Stimulated activated naive B cell treated with anti-CD40 and anti-IgM and Interleukin-4, amounts not matched to agents 10 μg/mL and 1 μg/mL and 100 μg/mL, for 72 hours (primary cell): ENCODE measurements at places on chromosomes 12 and 14.

DNA sequence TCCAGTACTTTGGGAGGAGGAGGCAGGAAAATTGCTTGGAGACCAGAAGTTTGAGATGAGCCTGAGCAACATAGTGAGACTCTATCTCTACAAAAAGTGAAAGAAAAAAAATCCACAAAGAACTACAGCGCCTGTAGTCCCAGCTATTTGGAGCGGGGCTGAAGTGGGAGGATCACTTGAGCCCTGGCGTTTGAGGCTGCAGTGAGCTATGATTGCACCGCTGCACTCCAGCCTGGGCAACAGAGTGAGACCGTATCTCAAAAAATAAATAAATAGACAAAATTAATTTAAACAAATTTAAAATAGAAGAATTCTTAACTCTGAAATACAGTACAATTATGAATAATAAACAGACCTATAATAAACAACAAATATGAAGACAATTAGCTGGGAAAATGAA lies 40.9 kb downstream of the ATL1 start:
- no peaks in the 10 kb centered on the region for H3K4me1 ChIP-seq
- no peak overlapping the region for H3K27ac ChIP-seq
- no peaks in the 10 kb centered on the region for H3K36me3 ChIP-seq
- no peaks in the 10 kb centered on the region for H3K27me3 ChIP-seq
- H3K4me3 ChIP-seq: no peak overlapping the region

DNA sequence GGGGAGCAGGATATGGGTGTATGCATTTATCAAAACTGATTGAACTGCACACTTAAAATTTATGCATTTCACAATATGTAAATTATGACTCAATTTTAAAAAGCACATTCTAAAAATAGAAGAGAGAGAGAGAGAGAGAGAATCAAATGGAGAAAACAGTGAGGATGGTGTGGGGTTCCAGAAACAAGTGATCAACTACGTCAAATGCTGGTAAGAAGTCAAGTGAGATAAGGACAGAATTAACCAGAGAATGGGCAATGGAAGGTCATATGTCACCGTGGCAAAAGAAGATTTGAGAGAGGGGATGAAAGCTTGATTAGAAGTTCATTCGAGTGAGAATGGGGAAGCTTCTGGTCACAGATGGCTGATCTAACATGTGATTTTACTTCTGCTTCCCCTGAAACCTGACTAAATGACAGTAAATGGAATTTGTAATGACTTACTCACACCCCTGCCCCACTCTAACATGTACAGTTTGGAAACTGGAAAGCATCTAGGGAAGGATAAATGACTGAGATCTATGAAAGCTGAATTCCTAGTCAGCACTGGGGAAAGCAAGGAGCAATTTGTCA lies 276.5 kb upstream of the AMIGO2 start:
- peak overlapping the region; percentile 53 for H3K4me3 ChIP-seq
- peaks cover 50% of the 10 kb centered on the region for H3K4me1 ChIP-seq
- H3K27ac ChIP-seq: peak overlapping the region; percentile 96

DNA sequence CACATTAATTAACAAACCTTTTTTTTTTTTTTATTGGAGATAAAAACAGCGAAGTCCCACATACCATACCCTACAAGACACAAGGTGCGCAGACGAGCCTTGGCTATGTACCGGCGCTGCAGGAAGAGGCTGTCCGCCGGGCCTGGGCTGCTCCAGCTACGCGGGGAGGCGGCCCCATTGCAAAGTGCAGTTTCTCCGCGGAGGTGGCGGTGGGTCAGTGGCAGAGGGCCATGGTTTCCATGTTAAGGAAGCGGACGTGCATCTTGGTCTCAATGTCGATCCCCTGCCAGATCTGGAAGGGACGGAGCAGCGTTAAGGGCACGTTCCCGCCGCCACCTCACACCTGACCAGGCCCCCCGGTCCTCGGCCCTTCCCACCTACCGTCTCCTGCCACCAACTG lies 60.3 kb downstream of the TESC start:
- H3K4me3 ChIP-seq: no peak overlapping the region
- H3K27ac ChIP-seq: no peak overlapping the region
- DNase-seq: no peak
- H3K36me3 ChIP-seq: no peaks in the 10 kb centered on the region
- H3K4me1 ChIP-seq: no peaks in the 10 kb centered on the region
- H3K27me3 ChIP-seq: peaks cover 13% of the 10 kb centered on the region

- peaks cover 16% of the 10 kb centered on the region for H3K36me3 ChIP-seq
- H3K27me3 ChIP-seq: no peaks in the 10 kb centered on the region
- H3K4me1 ChIP-seq: peaks cover 12% of the 10 kb centered on the region
- no peak overlapping the region for H3K4me3 ChIP-seq
- no peak overlapping the region for H3K27ac ChIP-seq
- no peak for DNase-seq
Measured at GRCh38 chr12:132529906-132530305, 40.0 kb downstream of the FBRSL1 start.

DNA sequence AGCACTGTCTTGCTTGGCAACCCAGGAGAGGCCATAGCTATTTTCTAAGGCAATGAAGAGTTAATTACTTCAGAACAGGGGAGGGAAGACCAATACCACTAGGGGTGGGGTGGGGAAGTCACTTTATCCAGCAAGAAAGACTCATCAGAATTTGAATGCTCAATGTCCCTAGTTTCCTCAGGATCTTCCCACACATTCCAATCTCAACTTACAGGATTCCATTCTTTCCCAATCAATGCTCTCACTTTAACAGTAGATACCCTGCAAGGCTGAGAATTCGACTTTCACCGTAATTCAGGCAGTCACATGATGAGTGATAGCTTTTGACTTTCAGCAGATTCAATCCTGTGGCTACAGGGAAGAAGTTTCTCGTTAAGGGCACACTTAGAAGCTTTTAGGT lies 526.6 kb upstream of the SEL1L start:
- H3K4me3 ChIP-seq: no peak overlapping the region
- no peak for DNase-seq
- H3K36me3 ChIP-seq: no peaks in the 10 kb centered on the region
- H3K27me3 ChIP-seq: no peaks in the 10 kb centered on the region

- no peak for DNase-seq
- no peak overlapping the region for H3K27ac ChIP-seq
- peaks cover under 1% of the 10 kb centered on the region for H3K36me3 ChIP-seq
- no peak overlapping the region for H3K4me3 ChIP-seq
Measured at GRCh38 chr14:100325958-100326357, 2.8 kb downstream of the SLC25A47 start.

DNA sequence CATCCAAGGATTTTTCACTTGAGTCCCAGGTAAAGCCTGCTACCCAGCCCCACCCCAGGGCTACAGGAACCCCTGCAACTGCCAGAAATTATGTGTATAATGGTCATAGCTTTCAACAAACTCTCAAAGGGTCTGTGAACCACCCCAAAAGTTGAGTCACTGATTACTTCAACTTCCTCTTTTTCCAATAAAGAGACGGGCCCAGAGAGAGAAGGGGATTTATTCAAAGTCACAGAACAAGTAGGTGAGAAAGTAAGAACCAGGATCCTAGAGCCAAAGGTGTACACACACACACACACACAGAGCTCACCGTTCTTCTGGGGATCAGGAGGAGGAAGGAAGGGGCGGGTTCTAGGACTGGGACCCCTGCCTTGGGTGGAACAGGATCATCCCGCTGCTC lies 4.8 kb upstream of the ITPK1 start:
- H3K27me3 ChIP-seq: no peaks in the 10 kb centered on the region
- H3K4me3 ChIP-seq: no peak overlapping the region
- H3K36me3 ChIP-seq: no peaks in the 10 kb centered on the region
